ENCODE measurements at places on chromosomes 16 and 17.

GRCh38 chr17:30230596-30231125 is 4.8 kb downstream of the SLC6A4 start:
- no peak overlapping the region for H3K4me3 ChIP-seq
- peaks cover 9% of the 10 kb centered on the region for H3K4me1 ChIP-seq
- peaks cover 69% of the 10 kb centered on the region for H3K27me3 ChIP-seq
- no peak for DNase-seq

- H3K36me3 ChIP-seq: no peaks in the 10 kb centered on the region
- no peak overlapping the region for H3K27ac ChIP-seq
- peaks cover 28% of the 10 kb centered on the region for H3K27me3 ChIP-seq
Measured at GRCh38 chr17:1976000-1976682, 49.0 kb downstream of the RTN4RL1 start.

DNA sequence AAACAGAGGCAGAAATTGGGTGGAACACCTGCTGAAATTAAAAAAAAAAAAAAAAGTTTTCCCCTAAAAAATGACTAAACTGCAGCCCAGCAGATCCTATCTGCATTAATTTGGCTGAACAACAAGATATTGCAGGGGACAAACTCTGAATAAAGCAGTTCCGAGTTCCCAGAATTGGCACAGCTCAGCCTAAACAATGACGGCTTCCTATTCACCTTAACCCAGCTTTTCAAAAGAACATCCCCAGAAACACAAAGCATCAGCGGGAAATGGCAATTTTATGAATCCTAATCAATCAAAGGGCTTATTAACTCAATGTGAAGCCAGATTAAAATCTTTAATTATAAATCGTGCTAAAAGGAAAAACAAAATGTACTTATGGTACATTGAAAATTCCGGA is 497.8 kb upstream of the ZFHX3 start:
- H3K27me3 ChIP-seq: no peaks in the 10 kb centered on the region
- H3K36me3 ChIP-seq: no peaks in the 10 kb centered on the region
- H3K4me3 ChIP-seq: no peak overlapping the region
- no peak overlapping the region for H3K27ac ChIP-seq
- DNase-seq: no peak

GRCh38 chr17:78272181-78272913 is 40.9 kb downstream of the TMEM235 start:
- no peaks in the 10 kb centered on the region for H3K36me3 ChIP-seq
- DNase-seq: peak; percentile 65
- H3K27ac ChIP-seq: no peak overlapping the region
- H3K27me3 ChIP-seq: no peaks in the 10 kb centered on the region
- H3K4me1 ChIP-seq: peaks cover 47% of the 10 kb centered on the region

- no peaks in the 10 kb centered on the region for H3K4me1 ChIP-seq
- no peaks in the 10 kb centered on the region for H3K36me3 ChIP-seq
- no peak for DNase-seq
- no peak overlapping the region for H3K27ac ChIP-seq
- no peaks in the 10 kb centered on the region for H3K27me3 ChIP-seq
Measured at GRCh38 chr17:75816693-75817092, 27.5 kb downstream of the UNC13D start.

DNA sequence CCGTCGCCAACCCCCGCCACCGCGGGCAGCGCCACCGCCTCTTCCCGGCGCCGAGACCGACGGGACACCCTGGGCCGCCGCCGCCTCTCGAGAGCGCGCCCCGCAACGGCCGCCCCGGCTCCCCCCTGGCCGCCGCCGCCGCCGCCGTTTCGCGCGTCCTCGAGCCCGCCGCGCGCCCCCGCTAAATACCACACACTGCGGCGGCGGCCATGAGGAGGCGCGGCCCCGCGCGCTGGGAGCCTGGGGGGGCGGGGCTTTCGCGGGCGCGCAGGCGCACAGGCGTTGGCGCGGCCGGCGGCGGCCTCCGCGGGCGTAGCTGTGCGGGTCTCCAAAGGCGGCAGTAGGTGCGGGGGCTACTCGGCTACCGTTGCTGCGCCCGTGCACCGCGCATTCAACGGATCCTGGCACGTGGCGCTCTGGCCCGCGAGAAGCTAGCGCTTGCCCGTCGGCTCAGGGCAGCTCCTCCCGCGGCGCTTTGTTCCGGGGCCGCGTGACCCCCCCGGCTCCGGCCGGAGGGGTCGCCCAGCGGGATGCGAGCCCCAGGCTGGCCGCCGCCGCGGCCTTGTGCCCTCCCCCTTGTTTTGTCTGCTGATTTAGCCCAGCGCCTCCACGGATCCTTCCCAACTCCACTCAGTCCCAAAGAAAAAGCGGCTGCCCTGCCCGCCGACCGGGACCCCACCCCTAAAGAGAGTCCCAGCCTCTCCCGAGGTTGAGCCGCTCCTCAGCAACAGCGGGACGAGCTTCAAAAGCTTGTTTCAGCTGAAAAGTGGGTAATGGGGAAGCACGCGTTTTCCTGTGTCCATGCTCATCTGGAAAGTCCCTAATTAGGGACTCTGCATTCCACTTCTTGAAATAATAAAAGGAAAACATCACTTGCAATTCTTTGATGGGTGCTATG is at the start of gene SIAH1:
Gene SIAH1 (minus strand): TSS at position 161 of the 898 bp plus-strand sequence. CDS start 22,985 bp downstream, outside the sequence.
- peak; percentile 95 for DNase-seq
- peak within 1 kb of the TSS; percentile 98 for H3K4me3 ChIP-seq
- peak within 1 kb of the TSS; percentile 100 for H3K27ac ChIP-seq
- no peaks in the 10 kb centered on the region for H3K36me3 ChIP-seq

- H3K36me3 ChIP-seq: no peaks in the 10 kb centered on the region
- H3K27me3 ChIP-seq: no peaks in the 10 kb centered on the region
- DNase-seq: peak; percentile 52
Measured at GRCh38 chr17:78839762-78840529, 668 bp downstream of the USP36 start.

- no peak overlapping the region for H3K4me3 ChIP-seq
- DNase-seq: no peak
- no peaks in the 10 kb centered on the region for H3K36me3 ChIP-seq
Measured at GRCh38 chr17:8879410-8879809, 11.9 kb upstream of the PIK3R6 start.

DNA sequence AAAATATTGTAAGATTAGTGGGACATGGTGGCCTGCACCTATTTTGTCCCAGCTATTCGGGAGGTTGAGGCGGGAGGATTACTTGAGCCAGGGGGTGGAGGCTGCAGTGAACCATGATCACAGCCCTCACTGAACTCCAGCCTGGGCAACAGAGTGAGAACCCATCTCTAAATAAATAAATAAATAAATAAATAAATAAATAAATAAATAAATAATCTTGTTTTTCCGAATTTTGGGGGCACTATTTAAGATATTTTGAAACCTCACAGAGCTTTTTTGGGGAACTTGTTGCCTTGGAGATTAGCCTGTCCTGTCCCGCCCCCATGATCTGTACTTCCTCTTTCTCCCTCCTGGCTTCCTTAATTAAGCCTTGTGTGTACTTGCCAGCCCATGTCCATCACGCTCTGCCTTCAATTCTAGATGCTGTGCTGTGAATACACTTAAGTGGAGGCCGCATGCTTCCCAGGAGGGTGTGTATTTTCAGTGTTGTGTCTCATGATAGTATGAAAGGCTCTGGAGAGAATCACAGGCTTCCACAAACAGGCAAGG is 4.4 kb downstream of the LGALS9 start:
- no peaks in the 10 kb centered on the region for H3K4me1 ChIP-seq
- no peak overlapping the region for H3K27ac ChIP-seq
- no peak overlapping the region for H3K4me3 ChIP-seq
- no peaks in the 10 kb centered on the region for H3K27me3 ChIP-seq
- DNase-seq: no peak
- H3K36me3 ChIP-seq: no peaks in the 10 kb centered on the region

DNA sequence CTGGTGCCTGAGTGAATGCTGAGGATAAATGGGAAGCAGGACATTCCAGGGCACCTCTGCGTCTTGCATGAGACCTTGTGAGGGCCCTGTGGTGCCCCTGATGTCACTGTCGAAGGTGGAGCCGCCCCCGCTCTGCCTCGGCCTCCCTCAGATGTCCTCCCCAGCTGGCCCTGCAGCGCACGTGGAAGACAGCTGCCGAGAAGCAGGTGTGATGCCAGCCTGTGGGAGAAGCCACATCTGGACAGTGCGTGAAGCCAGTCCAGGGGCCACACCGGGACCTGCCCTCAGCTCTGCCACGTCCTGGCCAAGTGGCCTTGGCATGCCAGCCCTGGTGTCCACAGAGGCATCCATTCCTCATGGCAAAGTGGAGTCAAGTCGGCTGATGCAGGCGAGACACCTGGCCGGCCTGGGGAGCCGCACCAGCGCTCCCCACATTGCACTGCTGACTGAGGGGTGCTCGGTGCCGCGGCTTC is 21.6 kb upstream of the METRNL start:
- no peaks in the 10 kb centered on the region for H3K27me3 ChIP-seq
- H3K27ac ChIP-seq: no peak overlapping the region
- peak; percentile 1 for DNase-seq
- no peaks in the 10 kb centered on the region for H3K4me1 ChIP-seq

GRCh38 chr16:58126451-58126961 is 2.7 kb downstream of the CFAP20 start:
- no peaks in the 10 kb centered on the region for H3K36me3 ChIP-seq
- no peak overlapping the region for H3K27ac ChIP-seq
- DNase-seq: no peak
- H3K27me3 ChIP-seq: no peaks in the 10 kb centered on the region
- H3K4me3 ChIP-seq: peak overlapping the region; percentile 80
- peaks cover 22% of the 10 kb centered on the region for H3K4me1 ChIP-seq

DNA sequence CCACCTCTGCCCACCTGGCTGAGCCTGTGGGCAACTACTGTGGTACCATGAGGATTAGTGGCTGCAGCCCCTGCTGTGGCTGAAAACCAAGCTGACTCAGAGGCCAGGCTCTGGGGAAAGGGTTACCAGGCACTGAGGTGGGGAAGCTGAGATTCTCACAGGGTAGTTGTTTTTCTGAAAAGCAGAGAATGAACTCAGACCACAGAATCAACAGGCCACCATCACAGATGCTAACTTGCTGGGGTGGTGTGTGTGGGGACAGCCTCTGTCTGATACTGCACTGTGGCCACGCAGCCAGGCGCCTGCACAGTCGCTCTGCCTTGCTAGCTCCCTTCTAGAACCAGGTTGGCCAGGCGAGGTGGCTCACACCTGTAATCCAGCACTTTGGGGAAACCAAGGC is 28.8 kb downstream of the NPLOC4 start:
- no peak overlapping the region for H3K27ac ChIP-seq
- H3K4me3 ChIP-seq: no peak overlapping the region
- H3K4me1 ChIP-seq: no peaks in the 10 kb centered on the region
- DNase-seq: no peak

DNA sequence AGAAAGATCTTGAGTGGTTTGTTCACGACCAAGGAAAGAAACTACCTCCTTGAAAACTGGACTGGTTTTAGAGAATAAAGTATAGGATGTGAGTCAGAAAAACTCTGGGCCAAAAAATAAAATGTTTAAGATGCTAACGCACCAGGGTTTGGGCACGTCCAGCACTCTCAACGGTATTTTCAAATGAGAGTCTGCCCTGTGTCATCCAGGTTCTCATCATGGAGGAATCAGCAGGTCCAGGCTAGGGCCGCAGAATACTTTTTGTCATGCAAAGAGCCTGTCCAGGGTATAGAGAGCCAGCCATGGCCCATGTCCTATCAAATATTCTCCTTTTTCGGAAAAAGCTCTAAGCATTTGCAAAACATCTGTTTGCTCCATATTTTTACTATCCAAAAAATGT is 2.4 kb downstream of the NXN start:
- peaks cover 13% of the 10 kb centered on the region for H3K4me1 ChIP-seq
- H3K4me3 ChIP-seq: peak overlapping the region; percentile 94
- no peak overlapping the region for H3K27ac ChIP-seq
- no peaks in the 10 kb centered on the region for H3K27me3 ChIP-seq

GRCh38 chr16:15799851-15800495 is 56.9 kb downstream of the MYH11 start:
- no peaks in the 10 kb centered on the region for H3K27me3 ChIP-seq
- no peaks in the 10 kb centered on the region for H3K36me3 ChIP-seq
- no peak overlapping the region for H3K27ac ChIP-seq
- no peaks in the 10 kb centered on the region for H3K4me1 ChIP-seq

DNA sequence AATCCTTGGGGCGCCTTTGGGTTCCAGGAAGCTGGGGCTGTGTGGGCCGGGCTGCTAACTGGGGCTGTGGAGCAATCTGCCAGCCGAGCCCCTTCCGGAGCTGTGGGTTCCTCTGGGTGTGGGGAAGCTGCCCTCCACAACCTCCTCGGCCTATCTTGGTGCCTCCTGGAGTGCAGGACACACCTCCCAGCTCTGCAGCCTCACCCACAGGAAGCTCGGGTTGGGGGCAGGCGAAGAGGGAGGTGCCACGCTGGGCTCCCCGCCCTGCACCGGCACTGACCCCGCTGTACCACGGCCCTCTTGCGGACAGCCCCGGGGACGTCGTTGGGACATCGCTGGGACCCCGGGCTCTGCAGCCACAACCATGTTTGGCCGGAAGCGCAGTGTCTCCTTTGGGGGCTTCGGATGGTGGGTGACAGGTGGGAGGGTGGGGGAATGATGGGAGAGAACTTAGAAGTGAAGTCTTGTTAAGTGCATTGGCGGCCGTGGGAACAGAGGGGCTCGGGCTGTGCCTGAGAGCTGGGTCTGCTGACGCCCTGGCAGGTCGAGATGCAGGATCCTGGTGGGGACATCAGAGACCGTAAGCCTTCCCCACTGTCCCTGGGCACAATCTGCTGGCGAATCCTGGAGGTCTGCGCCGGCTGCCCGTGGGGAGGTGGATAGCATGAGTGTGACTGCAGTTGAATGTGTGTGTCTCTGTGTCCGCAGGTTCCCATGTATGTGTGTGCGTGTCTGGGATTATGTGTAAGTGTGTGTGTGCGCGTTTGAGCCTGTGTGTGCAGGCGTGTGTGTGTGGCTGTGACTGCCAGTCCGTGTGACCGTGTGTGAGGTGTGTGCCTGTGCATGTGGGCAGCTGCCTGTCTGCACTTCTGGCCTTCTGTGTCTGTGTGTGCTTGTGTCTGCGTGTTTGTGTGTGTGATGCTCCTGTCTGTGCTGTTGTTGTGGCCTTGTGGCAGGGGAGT is at the start of gene RAP1GAP2:
Gene RAP1GAP2 (plus strand): TSS at position 275 of the 962 bp plus-strand sequence. CDS start 90 bp downstream, at position 365.
- H3K4me3 ChIP-seq: no peak within 1 kb of the TSS
- H3K27ac ChIP-seq: no peak within 1 kb of the TSS
- H3K36me3 ChIP-seq: no peaks in the 10 kb centered on the region
- H3K4me1 ChIP-seq: peaks cover 6% of the 10 kb centered on the region
- DNase-seq: no peak

GRCh38 chr16:5336941-5337340 is 239.3 kb upstream of the EEF2KMT start:
- H3K27ac ChIP-seq: no peak overlapping the region
- no peaks in the 10 kb centered on the region for H3K36me3 ChIP-seq
- H3K4me3 ChIP-seq: no peak overlapping the region
- no peaks in the 10 kb centered on the region for H3K27me3 ChIP-seq
